ENCODE measurements at places on chromosomes 5 and 9.

DNA sequence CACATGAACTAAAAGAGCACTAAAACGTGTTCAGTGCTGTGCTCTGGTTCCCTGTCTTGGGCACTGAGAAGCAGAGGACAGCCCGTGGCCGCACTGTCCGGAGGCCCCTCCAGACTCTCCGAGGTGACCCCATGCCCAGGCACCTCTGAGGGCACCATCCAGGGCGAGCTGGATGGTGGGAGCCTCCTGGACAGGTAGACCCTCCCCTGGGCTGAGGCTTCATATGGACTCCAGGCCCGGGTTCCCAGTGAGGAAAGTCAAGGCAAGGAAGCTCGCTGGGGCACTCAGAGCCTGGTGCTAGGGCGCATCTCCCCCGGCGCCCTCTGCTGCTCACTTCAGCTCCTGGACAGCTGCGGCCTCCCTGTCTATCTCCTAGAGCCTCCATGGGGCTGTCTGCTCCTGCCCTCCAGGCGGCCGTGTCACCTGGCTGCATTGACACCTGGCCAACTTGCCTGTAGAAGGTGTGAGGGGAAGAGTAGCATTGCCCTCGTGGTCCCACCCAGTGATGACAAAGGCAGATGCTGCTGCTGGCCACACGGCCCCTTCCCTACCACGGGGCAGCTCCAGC is 178.2 kb upstream of the IRX1 start:
- DNase-seq: no peak

DNA sequence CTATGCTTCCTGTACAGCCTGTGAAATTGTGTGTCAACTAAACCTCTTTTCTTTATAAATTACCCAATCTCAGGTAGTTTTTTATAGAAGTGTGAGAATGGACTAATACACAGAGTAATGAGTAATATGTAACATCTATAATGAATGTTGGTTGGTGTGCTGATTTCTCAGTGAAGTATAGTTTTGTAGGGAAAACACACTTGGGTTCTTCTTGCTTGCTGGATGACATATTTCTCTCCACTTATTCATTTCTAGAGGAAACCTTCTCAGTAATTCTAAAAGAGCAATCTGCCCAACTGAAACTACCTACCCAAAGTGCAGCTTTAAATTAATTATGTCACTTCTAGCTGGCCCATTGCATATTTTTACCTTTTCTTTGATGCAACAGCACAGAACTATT is 81.1 kb upstream of the RORB start:
- no peak for DNase-seq

DNA sequence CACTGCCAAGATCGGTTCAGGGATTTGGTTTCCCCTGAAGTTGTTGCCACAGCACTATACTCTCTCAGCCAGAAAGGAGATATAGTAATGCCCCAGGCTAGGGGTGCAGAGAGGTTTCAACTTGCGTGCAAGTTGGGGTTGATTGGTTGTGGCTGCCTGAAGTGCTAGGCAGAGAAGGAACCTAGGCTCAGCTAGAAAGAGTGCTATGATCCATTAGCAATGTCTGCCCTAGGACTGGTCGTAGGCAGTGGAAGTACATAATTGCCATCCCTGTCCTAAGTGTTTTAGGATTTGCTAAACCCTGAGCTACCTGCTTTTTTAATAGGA is 136.6 kb upstream of the SMIM23 start:
- no peak for DNase-seq

GRCh38 chr5:119243888-119244287 is 111.9 kb upstream of the TNFAIP8 start:
- DNase-seq: no peak

- no peak for DNase-seq
These were observed 70.8 kb downstream of the MFAP3 start for GRCh38 chr5:154109416-154110106.

Data from renal cortical epithelial cell (primary cell).